ENCODE measurements at places on chromosomes 3 and 15. TPM values are rescaled to one million over a fixed set of nuclear protein-coding genes. Genes with fewer than 3 reads are reported as not detected.

GRCh38 chr3:42839616-42840015 is 30.4 kb downstream of the ACKR2 start:
- peak; percentile 76 for DNase-seq
- no peaks in the 10 kb centered on the region for H3K27me3 ChIP-seq
- no peaks in the 10 kb centered on the region for H3K4me1 ChIP-seq

HCLS1 gene
- total RNA-seq: 0.57 TPM

DNA sequence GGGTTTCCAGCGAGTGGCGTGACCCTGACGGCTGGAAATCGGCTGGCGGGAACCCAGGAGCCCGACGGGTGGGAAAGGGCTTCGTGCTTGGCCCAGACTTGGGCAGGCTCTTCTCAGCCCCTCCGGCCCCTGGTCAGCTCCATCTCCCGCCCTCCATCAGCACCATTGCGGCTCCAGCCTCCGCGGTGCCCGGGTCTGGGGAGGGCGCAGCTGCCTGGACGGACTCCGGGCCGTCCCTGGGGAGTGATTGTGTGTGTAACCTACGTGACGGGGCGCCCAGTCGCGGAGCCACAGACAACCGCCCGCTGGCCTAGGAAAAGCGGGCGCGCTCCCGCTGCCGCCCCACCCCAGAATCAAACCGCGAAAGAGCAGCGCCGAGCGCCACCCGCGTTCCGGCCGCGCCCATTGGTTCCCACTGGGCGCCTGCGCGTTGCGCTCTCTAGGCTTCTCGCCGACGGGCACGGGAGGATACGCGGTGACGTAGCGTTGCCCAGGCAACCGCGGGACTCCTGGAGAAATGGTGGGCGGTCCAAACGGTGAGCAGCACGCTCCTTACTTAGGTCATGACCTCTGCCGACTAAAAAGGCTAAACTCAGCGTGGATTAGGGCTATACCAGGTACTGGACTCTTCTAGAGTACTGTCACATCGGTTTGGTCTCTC is at the start of gene CFAP20DC:
Gene CFAP20DC (minus strand): TSS at position 355 of the 661 bp plus-strand sequence. CDS start 394 bp downstream, outside the sequence.
- H3K36me3 ChIP-seq: no peaks in the 10 kb centered on the region
- peak; percentile 95 for DNase-seq
- H3K4me1 ChIP-seq: no peaks in the 10 kb centered on the region

- H3K27me3 ChIP-seq: no peaks in the 10 kb centered on the region
- no peaks in the 10 kb centered on the region for H3K36me3 ChIP-seq
- peaks cover 6% of the 10 kb centered on the region for H3K4me1 ChIP-seq
- no peak for DNase-seq
- H3K4me3 ChIP-seq: no peak overlapping the region
Observed at GRCh38 chr15:43219929-43220928, 589 bp downstream of the EPB42 start.

- no peak for DNase-seq
- no peak overlapping the region for H3K27ac ChIP-seq
- H3K4me3 ChIP-seq: no peak overlapping the region
- H3K4me1 ChIP-seq: peaks cover 11% of the 10 kb centered on the region
Observed at GRCh38 chr3:71008350-71008935, 575.1 kb downstream of the FOXP1 start.

TGM5 gene
- total RNA-seq: not detected

NPHP3 gene
- 28.1 TPM for total RNA-seq

GRCh38 chr15:70269991-70270751 is 172.5 kb upstream of the TLE3 start:
- peaks cover 43% of the 10 kb centered on the region for H3K27me3 ChIP-seq
- H3K4me1 ChIP-seq: peaks cover 9% of the 10 kb centered on the region
- no peak overlapping the region for H3K27ac ChIP-seq

CCR1 gene
- total RNA-seq: not detected

DNA sequence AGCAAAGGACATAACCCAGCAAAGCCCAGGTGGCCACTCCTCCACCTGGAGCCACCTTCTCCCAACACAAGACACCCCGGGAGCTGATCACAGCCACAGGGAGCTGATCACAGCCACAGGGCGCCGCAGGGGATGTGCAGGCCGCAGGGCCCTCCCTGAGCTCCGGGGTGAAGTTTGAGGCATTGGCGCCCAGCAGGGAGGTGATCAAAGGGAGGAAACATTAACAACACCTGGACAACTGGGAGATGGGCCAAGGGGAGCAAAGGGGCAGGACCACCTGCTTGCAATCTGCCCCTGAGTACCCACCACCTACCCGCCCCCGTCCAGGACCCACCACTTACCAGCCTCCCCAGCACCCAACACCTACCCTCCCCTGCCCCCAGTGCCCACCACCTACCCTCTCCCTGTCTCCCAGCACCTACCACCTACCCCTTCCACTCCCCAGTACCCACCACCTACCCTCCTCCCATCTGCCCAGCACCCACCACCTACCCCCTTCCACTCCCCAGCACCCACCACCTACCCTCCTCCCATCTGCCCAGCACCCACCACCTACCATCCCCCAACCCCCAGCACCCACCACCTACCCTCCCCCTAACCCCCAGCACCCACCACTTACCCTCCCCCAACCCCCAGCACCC is 2.4 kb downstream of the UROC1 start:
- no peaks in the 10 kb centered on the region for H3K4me1 ChIP-seq
- H3K27me3 ChIP-seq: no peaks in the 10 kb centered on the region
- H3K4me3 ChIP-seq: no peak overlapping the region

DNA sequence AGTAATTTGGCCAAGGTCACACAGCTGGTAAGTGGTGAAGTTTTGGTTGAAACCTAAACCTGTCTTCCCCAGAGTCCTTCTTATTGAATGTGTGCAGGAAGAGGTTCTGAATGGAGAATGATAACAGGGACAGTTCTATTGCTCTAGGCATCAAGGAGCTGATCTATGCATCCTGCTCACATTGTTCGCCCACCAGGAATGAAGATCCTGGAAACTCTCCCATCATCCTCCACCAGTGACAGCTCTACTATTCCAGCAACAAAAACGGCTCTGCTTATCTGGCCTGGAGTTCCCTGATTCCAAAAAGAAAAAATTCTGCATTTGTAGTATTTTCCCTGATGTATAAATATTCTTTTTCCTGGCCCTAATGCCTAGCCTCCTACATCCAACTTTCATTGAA is 16.4 kb upstream of the TNFAIP8L3 start:
- no peak overlapping the region for H3K4me3 ChIP-seq
- H3K27ac ChIP-seq: no peak overlapping the region
- H3K36me3 ChIP-seq: no peaks in the 10 kb centered on the region
- DNase-seq: no peak
- H3K4me1 ChIP-seq: peaks cover 5% of the 10 kb centered on the region
- no peaks in the 10 kb centered on the region for H3K27me3 ChIP-seq

GRCh38 chr3:71843071-71843470 is 58.1 kb upstream of the PROK2 start:
- H3K27me3 ChIP-seq: peaks cover 9% of the 10 kb centered on the region
- no peaks in the 10 kb centered on the region for H3K36me3 ChIP-seq
- DNase-seq: no peak
- no peak overlapping the region for H3K4me3 ChIP-seq
- H3K4me1 ChIP-seq: no peaks in the 10 kb centered on the region

DNA sequence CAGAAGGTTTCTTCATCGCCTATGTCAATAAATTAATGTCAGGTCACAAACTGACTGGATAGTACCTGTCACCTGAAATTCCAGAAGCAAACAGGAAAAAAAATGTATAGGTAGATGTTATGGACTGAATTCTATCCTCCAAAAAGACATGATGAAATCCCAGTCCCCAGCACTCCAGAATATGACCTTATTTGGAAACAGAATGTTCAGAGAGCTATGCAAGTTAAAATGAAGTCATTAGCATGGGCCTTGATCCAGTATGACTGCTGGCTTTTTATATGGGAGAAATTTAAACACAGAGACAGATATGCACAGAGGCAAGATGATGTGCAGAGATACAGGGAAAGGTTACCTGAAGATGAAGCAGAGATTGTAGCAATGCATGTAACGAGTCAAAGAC is 953.4 kb downstream of the ZPLD1 start:
- no peaks in the 10 kb centered on the region for H3K36me3 ChIP-seq
- H3K4me1 ChIP-seq: no peaks in the 10 kb centered on the region
- no peaks in the 10 kb centered on the region for H3K27me3 ChIP-seq
- no peak overlapping the region for H3K27ac ChIP-seq
- DNase-seq: no peak

RBMS3 gene
- total RNA-seq: 17.5 TPM

DNA sequence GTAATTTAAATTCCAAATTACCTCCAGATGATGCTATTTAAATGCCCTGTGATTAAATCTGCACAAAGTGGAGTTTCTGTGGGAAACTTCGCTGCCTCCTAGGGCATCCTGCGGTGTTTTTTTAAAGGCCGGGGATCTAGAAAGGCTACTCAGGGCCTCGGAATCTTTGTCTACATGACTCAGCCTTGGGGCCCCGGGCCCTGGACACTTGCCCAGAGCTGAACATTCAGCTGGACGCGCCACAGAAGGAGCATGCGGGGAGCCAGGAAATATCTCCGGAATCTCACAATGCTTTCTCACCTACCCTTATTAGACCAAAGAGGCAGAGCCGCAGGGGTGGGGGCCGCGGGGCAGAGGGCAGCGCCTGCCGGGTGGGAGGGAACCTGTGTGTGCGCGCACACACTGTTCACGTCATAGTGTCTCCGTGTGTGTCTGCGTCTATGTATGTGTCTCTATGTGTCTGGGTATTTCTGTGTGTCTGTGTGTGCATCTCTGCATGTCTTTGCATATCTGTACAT is 145.5 kb upstream of the TPM1 start:
- H3K27ac ChIP-seq: peak overlapping the region; percentile 64
- no peaks in the 10 kb centered on the region for H3K36me3 ChIP-seq
- no peaks in the 10 kb centered on the region for H3K27me3 ChIP-seq
- DNase-seq: peak; percentile 98
- no peak overlapping the region for H3K4me3 ChIP-seq

DNA sequence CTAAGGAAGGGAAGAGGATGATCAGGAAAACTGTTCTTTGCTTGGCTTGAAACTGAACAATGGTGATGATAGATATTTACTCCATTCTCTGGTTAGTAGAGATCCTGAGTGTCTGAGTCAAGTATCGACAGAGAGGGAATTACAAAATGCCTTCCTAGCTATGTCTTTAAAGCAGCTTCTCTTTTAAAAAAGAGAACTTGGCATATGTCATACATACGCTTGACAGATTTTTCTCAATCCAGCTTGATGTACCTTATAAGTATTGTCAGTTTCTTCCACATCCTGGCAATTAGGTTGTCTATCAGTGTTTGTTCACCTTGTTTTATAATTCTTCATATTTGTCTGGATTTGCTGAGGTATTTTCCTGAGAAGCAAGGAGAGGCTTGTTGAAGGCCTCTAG is 5.0 kb upstream of the EPHB1 start:
- no peaks in the 10 kb centered on the region for H3K36me3 ChIP-seq
- H3K27ac ChIP-seq: no peak overlapping the region
- no peak for DNase-seq
- no peaks in the 10 kb centered on the region for H3K4me1 ChIP-seq
- peaks cover 82% of the 10 kb centered on the region for H3K27me3 ChIP-seq
- no peak overlapping the region for H3K4me3 ChIP-seq

GRCh38 chr15:93803421-93804152 is 427.8 kb upstream of the MCTP2 start:
- H3K4me1 ChIP-seq: no peaks in the 10 kb centered on the region
- H3K36me3 ChIP-seq: no peaks in the 10 kb centered on the region
- no peak for DNase-seq

CKMT1A gene
- 5.9 TPM for total RNA-seq

GRCh38 chr3:59545374-59545773 is 495.5 kb upstream of the CFAP20DC start:
- H3K36me3 ChIP-seq: no peaks in the 10 kb centered on the region
- no peaks in the 10 kb centered on the region for H3K27me3 ChIP-seq
- H3K4me3 ChIP-seq: no peak overlapping the region
- no peak overlapping the region for H3K27ac ChIP-seq
- no peaks in the 10 kb centered on the region for H3K4me1 ChIP-seq
